ENCODE measurements at places on chromosomes 13 and 19.

DNA sequence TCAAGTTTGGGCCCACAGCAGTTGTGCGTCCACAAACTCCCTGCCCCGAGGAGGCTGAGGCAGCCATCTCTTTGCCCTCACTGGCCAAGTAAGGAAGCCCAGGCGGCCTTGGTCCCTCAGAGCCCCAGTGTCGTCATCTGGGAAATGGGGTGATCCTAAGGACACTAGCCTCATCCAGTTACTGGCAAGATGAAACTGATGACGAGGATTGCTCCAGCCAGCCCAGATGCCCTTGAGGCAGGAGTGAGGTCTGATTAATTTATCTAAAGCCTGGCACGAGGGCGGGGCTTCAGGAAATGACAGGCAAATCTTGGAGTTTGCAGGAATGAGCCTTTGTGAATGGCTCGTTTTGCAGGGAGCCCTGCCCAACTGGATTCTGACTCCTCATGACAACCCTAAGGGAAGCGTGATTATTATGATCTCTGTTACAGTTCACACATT is 5.6 kb downstream of the LIPE start:
- no peak for DNase-seq

- no peak for DNase-seq
Observed at GRCh38 chr13:19845758-19846157, 17.7 kb downstream of the ZMYM5 start.

GRCh38 chr13:64371045-64371444 is 2859.1 kb downstream of the PCDH9 start:
- no peak for DNase-seq

DNA sequence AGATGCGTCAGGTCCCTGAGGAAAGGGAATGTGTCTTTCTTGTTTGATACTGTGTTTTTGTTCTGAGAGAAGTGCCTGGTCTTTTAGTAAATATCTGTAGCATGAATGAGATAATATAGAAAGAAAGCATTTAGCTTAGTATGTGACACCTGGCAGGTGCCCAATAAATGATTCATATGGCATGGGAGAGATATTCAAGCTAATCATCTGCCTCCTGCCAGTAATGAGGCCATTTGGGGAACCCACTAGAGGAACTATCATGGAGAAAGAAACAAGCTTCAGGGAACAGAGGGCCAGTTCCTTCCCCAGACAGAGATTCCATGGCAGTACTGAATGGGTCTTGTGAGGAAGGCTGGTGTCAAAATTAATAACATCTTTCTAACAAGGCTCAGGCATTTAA is 603.9 kb downstream of the DCT start:
- DNase-seq: no peak

DNA sequence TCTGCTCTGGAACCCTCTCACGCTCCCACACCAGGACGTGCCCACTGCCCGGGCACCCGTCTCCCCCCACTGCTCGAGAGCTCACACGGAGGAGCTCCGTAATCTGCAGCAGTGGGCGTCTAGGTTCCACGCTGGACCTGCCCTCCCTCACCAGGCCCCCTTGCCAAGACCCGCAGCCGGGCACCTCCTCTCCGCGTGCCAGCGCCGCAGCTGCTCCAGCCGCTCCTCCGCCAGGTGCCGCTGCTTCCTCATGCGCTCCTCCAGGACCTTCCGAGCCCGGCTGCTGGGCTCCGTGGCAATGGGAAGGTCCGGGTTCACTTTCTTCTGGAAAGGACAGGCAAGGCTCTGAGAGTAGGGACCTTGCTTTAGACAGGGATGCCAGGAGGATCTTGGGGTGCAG is 35.0 kb upstream of the MATK start:
- no peak for DNase-seq

GRCh38 chr13:96533408-96533807 is 443.5 kb downstream of the HS6ST3 start:
- DNase-seq: no peak

- no peak for DNase-seq
Observed at GRCh38 chr13:24253520-24254145, 55.7 kb upstream of the C1QTNF9 start.

DNA sequence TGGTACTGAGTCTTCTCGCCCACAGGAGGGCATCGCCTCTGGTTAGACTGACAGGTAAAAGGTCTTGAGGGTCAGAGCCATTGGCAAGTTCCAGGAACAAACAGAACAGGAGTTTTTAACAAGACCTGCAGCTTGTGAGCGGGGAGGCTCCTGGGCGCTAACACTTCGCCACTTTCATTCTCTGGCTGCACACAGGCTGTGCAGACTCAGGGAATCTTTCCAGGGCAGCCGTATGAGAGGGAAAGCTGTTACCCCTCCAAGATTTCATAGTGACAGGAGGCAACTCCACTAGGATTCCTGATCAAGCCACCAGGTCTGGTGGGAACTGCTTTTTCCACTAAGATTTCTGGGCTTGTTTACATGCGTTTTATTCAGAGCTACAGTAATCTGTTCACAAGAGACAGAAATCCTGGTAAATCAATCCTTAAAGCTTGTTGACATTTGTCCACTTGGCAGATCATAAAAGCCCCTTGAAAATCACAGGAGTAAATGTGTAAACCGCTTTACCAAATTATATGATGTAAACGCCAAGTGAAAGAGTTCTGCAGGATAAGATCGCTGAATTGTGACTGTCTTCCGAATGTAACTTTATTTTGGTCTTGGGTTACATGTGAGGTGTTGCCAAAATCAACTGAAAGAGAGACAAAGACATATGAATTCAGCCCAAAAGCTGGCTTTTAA is 190.6 kb downstream of the MZT1 start:
- DNase-seq: no peak

DNA sequence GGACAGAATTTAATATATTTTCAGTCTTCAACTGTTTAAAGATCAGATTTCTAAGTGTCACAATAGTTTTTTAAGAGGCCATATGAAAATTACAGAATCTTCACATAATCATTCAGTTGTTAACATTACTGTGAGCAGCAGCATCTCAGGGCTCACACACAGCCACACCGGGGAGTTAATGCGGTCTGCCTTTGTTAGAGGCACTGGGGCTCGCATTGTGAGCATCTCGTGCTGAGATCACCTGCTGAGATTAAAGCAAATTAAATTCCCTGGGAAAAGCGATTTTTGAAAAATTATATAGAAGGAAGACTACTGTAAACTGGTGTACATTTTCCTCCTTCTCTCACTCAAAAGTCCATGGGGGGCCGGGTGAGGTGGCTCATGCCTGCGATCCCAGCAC is 16.6 kb downstream of the GPR12 start:
- no peak for DNase-seq

DNA sequence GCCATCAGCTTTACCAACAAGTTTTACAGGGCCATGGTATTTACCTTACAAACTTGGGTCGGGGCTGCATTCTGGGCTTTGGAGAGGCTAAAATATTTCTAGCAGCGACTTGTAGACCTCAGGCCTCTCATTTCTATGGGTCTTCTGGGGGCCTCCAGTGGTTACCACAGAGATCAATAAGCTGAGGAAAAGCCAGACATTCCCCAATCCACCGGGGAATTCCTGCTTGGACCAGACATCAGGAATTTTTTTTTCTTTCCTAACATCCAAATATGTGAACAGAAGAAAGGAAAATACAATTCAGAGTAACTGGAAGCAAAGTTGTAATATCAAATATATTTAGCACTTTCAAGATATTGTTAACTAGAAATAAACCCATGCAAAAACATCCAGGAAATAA is 1.5 kb downstream of the DZIP1 start:
- DNase-seq: no peak

DNA sequence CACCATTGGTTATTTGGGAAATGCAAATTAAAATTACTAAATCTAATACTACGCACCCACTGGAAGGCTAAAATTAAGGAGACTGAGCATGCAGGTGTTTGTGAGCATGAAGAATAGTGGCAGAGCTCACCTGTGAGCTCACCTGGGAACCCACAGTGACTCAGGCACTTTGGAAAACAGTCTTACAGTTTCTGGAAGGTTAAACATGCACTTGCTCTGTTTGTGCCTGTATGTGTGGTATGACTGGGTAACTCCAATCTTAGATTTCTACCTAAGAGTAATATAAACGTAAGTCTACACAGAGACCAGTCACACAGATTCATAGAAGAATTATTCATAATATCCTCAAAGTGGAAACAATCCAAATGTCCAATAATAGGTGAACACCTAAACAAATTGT is 318.8 kb downstream of the ATP8A2 start:
- DNase-seq: no peak

- no peak for DNase-seq
Observed at GRCh38 chr13:53058065-53058679, 29.6 kb downstream of the OLFM4 start.

GRCh38 chr13:45930177-45930576 is 78.6 kb upstream of the SIAH3 start:
- no peak for DNase-seq

DNA sequence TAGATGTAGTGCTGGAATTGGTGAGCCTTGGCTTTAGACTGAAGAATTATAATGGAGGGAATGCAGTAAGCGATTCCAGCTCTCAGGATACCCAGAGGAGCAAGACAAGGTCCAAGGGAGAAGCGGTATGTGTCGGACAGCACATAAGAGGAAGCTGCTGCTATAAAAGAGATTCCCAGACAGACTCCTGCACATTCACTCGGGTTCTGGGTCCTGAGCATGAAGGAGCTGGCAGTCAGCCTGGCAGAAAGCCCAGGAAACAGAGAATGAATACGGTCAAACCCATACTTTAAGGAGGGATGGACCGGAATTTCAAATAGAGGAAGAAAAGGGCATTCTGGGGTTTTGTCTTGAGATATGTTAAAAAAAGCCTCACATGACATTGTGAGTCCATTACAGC is 308.3 kb downstream of the DNAJC15 start:
- no peak for DNase-seq

- no peak for DNase-seq
Observed at GRCh38 chr13:99140831-99141230, 59.8 kb upstream of the UBAC2 start.

DNA sequence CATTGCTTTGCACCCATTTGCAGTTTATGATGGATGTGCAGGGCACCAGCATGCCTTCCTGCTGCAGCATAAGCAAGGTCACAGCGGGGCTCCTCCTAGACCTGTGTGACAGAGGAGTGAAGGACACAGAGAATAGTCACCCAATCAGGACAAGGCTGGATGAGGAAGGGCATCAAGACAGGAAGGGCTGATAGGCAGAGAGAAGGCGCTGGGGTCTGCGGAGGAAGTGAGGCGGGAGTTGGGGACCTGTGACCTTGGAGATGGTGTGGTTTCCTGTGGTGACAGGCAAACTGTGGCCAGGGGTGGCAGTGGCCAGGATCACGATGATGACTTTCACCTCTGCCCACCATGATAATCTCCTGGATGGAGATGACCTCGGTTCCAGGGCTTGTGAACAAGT is 16.4 kb upstream of the KCTD15 start:
- DNase-seq: no peak

DNA sequence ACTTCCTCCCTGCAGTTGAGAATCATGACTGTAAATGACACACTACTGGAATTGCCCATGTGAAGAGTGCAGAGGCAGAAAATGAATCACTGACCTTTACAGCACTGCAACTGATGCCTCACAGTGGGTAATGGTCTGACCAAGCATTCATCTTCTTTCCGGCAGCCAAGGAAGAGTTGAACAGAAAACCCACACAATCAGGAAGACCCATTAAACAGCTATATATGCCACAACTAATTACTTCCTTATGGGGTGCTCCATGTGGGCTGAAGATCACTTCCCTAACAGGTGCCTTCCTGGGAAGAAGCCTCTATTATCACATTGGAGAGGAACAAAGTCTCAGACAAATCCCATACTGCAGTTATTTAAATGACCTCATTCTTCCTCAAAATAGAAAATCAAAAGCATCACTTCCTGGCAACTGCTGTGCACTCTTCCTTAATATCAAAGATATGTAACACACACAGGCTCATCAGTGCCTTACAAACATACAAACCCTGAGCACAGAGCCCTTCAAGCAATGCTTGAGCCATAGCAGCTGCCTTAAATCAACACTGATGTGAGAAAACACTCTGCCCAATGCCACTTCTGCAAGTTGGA is 45.8 kb downstream of the RUBCNL start:
- DNase-seq: no peak

DNA sequence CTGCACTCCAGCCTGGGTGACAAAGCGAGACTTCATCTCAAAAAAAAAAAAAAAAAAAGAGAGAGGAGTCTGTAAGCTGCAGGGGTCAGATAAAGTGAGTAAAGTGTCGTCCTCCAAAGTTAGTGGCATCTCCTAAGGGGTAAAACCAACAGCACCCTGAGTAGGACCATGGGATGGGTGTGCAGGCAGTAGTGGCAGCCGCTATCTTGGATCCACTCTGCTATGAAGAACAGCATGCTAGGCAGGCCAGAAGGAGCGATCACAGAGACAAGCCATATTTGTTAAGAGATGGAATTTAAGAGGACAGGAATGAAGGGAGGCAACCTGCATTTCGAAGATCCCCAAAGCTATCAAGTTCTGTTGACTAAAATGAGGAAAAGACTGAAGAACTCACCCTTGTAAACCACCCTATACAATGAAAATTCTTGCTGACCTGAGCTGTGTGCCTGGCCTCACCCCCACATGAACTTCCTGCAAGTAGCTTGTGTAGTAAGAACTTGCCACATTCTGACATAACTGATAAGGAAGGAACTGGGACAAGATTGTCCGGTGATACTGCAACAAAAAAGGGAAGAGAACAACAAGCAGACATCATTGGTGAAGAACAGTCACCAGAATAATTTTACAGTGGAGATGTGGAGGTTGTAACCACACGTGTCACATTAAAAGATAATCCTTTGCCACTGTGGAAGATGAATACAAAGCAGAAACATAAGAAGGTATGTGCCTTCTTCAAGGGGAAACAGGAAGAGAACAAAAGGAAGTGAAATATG is 16.2 kb downstream of the DPY19L3 start:
- DNase-seq: no peak

Measured in cerebellar nuclear complex (tissue), 1 donor.